ENCODE measurements at places on chromosomes 6 and 20. TPM values are rescaled to one million over a fixed set of nuclear protein-coding genes. Genes with fewer than 3 reads are reported as not detected.

DNA sequence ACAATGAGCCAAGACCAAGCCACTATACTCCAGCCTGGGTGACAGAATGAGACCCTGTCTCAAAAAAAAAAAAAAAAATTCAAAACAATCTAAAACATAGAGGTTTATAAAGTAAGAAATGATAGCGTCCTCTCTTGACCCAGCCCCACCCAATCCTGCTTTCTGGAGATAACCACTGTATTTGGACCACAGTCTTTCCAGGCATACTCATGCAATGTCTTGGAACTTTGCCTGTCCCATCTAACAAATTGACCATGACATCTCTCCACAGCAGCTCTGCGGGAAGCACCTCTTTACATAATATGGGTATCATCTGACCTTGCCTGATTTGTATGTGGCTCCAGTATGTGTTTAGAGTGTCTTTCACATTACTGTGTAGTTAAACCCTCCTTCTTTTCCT lies 9.1 kb upstream of the SHLD1 start:
- peak; percentile 34 for DNase-seq

GRCh38 chr6:159761873-159762680 lies at the start of gene ACAT2:
Gene ACAT2, plus strand, starts transcription at chr6:159762045. Its CDS starts 43 bp downstream, at chr6:159762088.
- peak; percentile 90 for DNase-seq

GRCh38 chr6:16885411-16886160 lies 124.3 kb upstream of the ATXN1 start:
- DNase-seq = no peak

GRCh38 chr6:166784691-166785090 lies 157.6 kb upstream of the RPS6KA2 start:
- DNase-seq = no peak

GRCh38 chr6:125789576-125790357 lies 993 bp upstream of the NCOA7 start:
- peak; percentile 15 for DNase-seq

GRCh38 chr6:169425628-169426370 lies 172.2 kb upstream of the THBS2 start:
- DNase-seq = no peak

Gene CD40
- total RNA-seq = 6.2 TPM

Gene LIN28B
- not detected for total RNA-seq

Gene SEMG1
- total RNA-seq = not detected

Gene AHCY
- total RNA-seq = 162 TPM

Gene SLC22A3
- not detected for total RNA-seq

Measured in H4 (cell line).